Activated naive CD8-positive, alpha-beta T cell treated with anti-CD3 and anti-CD28 coated beads, Interleukin-2, amount 10 ng/mL, durations not matched to agents 7 days and 5 days (primary cell): ENCODE measurements at places on chromosomes 11 and 22.

DNA sequence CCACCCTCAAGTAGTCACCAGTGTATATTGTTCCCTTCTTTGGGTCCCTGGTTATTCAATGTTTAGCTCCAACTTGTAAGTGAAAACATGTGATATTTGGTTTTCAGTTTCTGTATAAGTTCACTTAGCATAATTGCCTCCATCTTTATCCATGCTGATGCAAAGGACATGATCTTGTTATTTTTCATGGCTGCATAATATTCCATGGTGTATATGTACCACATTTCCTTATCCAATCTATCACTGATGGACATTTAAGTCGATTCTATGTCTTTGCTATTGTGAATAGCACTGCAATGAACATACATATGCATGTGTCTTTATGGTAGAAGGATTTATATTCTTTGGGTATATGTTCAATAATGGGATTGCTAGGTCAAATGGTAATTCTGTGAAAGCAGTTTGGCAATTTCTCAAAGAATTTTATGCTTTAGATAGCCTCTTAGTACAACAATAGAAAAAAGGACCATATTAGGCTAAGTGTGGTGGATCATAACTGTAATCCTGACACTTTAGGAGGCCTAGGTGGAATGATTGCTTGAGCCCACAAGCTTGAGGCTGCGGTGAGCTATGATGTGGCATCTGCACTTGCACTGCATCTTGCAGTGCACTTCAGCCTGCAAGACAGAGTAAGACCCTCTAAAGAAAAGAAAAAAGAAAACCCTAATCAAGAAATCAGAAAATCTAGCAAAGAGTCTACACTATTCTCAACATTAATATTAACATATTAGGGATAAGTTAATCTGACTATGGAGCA lies 468.5 kb upstream of the FAT3 start:
- DNase-seq = no peak

GRCh38 chr11:72230764-72231365 lies 6.3 kb downstream of the INPPL1 start:
- DNase-seq = no peak

- DNase-seq = no peak
Observed at GRCh38 chr11:23423656-23424055, 563.4 kb upstream of the CCDC179 start.

DNA sequence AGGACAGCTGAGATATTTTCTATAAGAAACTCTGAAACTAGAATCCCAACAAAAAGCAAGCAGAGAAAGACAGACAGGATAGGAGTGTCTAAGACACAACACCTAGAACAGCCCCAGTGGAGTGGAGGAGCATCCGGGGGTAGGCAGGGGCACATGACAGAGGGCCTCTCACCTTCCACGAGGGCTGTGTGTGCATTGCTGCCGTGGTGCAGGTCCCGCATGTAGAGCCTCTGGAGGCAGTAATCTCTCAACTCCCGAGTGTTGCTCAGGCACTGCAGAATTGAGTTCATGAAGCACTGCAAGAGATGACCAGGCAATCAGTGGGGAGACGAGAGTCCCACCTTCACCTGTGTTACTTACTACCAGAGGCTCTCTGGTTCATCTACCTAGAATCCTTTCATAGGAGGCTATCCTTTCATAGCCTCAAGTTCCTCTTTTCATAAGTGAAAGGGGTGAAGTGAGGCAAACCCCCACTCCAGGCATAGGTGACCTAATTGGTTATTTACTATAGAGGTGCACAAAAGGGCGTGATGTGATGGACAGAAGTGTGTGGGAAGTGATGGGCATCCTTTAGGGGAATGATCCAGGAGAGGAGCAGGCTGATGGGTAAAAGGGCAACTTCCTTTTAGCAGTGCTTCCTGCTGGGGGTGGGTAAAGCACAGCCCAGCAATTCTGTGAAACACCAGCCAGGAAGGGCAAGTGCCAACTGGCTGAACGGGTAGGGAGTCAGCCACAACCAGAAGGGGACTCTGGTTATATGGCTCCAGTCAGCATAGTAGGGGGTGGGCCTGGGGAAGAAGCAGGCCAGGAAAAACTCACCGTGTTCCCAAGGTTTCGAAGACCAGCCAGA lies 13.1 kb upstream of the MFRP start:
- no peak for DNase-seq

- DNase-seq = no peak
Observed at GRCh38 chr11:57506522-57506921, 9.0 kb downstream of the SLC43A1 start.

GRCh38 chr11:74717221-74717969 lies 13.8 kb downstream of the CHRDL2 start:
- no peak for DNase-seq

- no peak for DNase-seq
Observed at GRCh38 chr11:100748153-100748552, 61.1 kb downstream of the ARHGAP42 start.

DNA sequence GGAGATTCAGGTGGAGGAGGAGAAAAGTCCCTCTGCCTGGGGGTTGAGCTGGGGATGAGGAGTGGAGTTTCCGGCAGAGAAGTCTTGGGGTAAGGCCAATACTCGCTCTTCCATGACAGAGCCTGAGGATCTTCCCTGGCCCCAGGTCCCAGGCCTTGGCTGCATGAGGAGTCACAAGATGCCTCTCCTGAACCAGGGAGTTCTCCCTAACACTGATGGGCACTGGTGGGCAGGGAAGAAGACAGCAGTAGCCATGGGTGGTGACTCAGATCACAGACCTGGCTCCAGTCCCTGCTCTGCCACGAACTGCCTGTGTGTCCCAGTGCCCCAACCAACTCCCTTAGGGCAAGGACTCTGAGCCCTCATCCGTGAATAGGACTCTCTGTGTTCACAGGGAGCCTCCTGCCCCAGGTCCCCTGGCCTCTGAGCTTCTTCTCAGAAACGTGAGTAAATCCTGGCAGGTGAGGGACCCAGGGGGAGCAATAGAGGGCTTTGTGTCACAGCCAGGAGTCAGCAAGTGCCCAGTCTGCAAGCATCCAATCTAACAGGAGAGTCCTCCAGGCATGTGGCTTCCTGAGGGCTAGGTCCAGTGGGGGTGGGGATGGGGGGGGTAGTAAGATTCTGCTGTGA lies 45.5 kb upstream of the FTH1 start:
- DNase-seq = no peak
